ENCODE measurements at places on chromosomes 2 and 18.

DNA sequence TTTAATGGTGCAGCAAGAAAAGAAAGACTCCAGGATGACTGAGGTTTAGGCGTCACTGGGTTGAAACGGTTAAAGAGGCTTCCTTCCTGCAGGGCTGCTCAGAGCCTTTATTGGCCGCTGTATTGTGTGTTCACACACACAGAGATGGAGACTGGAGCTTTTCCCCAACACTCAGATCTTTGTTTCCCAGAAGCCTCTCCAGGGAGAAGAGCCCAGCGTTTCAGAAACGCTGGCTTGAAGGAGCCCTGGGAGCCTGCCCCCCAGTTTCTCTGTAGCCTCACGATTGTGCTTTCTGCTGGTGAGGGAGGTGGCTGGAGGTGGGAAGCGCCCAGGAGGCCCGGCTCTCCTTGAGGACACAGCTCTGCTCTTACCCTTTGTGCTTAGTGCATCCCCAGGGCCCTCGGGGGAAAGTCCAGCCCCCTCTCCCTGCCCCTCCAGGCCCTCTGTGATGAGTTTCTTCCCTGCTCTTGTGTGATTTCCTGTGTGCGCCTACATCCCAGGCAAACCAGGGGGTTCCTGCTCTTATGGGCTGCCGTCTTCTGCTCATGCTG is 37.1 kb downstream of the RRM2 start:
- DNase-seq: no peak

DNA sequence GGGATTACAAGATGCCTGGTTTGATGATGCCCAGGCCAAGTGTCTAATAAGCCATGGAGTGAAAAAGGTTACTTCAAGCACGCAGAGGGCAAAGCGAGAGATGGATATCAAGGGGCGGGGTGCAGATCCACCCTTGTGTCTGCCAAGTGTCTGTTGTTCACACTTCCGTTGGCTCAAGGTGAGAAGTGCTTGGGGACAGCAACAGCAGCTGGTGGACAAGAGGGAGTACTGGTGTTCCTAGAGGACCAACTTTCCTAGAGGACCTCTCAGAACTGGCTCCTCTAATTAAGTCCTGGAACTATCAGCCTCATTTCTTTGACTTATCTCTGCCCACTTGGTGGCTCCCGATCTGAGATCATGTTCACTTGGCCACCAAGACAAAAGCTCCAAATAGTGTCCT is 299.1 kb downstream of the PRKCE start:
- DNase-seq: no peak

GRCh38 chr2:108593547-108594098 is 59.4 kb downstream of the LIMS1 start:
- DNase-seq: no peak

GRCh38 chr2:171227066-171227782 is 66.5 kb upstream of the TLK1 start:
- DNase-seq: no peak

GRCh38 chr2:159290289-159290907 is 3.9 kb upstream of the WDSUB1 start:
- no peak for DNase-seq

GRCh38 chr2:20115902-20116301 is 64.5 kb upstream of the LAPTM4A start:
- DNase-seq: no peak

- DNase-seq: no peak
Observed at GRCh38 chr18:77052983-77053309, 79.6 kb downstream of the MBP start.

- no peak for DNase-seq
Observed at GRCh38 chr2:239393388-239393940, 7.4 kb downstream of the HDAC4 start.

DNA sequence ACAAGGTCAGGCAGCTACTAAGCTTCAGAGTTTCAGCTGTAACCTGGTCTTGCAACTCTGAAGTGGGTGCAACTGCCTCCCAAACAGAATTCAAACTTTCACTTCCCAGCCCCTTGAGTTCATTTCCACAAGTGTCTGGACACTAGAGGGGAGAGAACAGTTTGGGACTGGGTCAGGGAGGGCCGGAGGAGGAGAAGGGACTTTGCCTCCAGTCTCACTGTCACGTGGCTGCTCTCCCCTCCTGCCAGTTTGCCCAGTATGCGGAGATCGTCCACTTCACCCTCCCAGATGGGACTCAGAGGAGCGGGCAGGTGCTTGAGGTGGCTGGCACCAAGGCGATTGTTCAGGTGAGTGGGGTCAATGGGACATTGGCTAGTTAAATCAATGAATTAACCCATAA is 20.6 kb upstream of the ANKRD53 start:
- DNase-seq: no peak

GRCh38 chr2:234193977-234194563 is 143.6 kb downstream of the SPP2 start:
- no peak for DNase-seq

DNA sequence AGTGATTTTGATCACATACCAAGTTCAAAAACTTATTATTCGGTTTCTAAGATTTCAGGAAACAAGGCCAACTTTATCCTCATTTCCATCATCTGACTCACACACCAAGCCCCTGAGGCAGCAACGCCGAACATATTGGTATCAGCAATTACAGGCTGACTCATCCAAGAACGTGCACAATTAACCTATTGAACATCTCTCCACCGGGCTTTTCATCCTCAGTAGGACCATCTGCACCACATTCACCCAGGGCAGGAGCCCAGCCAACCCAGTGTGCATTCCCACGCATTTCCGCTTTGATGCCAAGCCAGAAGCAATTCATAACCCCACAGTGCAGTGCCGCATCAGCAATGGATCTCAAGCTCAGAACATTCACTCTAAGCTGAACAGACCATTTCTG is 52.9 kb downstream of the SCG2 start:
- no peak for DNase-seq

Measured in right kidney (tissue), 9 donors.